ENCODE measurements at places on chromosomes 16 and 17. TPM values are rescaled to one million over a fixed set of nuclear protein-coding genes. Genes with fewer than 3 reads are reported as not detected.

GRCh38 chr17:7852919-7853690 lies 1.8 kb upstream of the TMEM88 start:
- DNase-seq, result no peak

GRCh38 chr17:61064087-61064951 lies 335.3 kb upstream of the TBX2 start:
- no peak for DNase-seq

DNA sequence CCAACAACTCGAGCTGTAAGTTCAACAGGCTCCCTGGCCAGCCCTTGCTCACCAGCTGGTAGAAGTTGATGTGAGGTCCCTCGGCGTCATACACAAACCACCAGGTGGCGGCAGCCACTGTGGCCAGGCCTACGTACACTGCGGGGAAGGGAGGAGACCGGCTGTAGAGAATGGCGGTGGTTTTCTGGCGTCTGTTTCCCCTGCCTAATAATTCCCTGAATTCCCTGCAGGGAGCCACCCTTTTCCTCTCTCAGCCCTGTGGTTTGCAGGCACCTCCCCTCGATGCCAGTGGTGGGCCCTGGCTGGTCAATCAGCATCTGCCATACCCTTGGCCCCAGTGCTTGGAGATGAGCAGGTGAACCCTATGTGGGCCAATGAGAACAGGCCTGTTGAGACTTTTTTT lies 18.9 kb upstream of the P2RX1 start:
- DNase-seq, result peak; percentile 29

GRCh38 chr16:85978976-85979375 lies 80.0 kb downstream of the IRF8 start:
- no peak for DNase-seq

CES1 gene
- total RNA-seq, result 0.89 TPM
